ENCODE measurements at places on chromosomes 7 and 10.

- DNase-seq = no peak
Observed at GRCh38 chr10:120086066-120086465, 193.5 kb downstream of the SEC23IP start.

DNA sequence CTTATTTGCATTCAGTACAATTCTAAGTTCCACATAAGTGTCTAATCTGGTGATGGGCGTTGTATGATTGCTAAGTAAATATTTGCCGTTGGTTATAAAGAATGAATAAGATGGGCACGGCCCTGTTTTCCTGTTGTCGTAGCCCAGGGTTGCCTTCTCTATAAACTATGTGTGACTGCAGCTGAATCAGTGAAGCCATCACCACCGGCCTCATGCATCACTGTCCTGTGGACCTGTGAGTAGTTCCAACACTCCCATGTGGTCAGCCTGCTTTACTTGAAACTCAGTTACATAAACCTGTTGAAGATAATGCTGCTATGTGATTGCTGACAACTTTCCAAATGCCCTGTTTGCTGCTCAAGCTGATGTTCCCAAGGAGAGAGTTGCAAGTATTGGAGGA, 21.6 kb upstream of the KLF6 start:
- DNase-seq = no peak

GRCh38 chr10:17915181-17915580, 36.5 kb upstream of the SLC39A12 start:
- no peak for DNase-seq

- no peak for DNase-seq
Observed at GRCh38 chr7:143299840-143300239, 11.7 kb downstream of the CASP2 start.

DNA sequence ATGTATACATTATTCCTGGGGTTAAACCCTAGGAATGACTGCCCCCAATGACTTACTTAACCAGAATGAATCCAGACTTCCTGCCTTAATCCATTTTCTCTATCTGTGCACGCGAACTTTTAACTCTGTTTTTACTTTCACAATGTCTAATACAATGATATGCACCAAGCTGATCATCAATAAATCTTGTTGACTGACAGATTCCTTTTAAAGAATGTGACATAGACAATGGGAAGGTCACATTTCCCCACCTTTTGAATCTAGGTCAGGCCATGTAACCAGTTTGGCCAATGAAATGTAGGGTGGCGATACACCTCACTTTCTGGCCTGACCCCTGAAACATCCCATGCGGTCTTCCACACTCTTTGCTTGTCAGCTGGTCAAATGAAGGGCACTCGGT, 23.2 kb upstream of the ELAPOR2 start:
- no peak for DNase-seq

GRCh38 chr10:35643151-35644049, 1.3 kb upstream of the FZD8 start:
- DNase-seq = peak; percentile 36

DNA sequence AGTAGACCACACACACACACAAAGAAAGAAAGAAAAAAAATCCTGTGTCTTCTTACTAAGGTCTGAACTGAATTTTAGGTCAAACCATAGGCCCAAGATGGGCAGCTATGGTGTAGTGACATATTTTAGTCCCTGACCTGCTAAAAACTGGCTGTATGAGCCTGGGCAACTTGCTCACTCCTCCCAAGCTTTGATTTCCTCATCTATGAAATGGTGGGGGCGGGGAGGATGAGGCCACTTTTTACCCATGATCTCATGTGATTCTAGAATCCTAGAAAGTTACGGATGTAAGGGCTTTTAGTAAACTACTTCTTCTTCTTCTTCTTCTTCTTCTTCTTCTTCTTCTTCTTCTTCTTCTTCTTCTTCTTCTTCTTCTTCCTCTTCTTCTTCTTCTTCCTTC, 6.1 kb upstream of the CCL24 start:
- no peak for DNase-seq

GRCh38 chr10:94083662-94084265, 90.0 kb downstream of the PLCE1 start:
- DNase-seq = no peak

- no peak for DNase-seq
Observed at GRCh38 chr7:86965727-86966120, 93.7 kb downstream of the ELAPOR2 start.

DNA sequence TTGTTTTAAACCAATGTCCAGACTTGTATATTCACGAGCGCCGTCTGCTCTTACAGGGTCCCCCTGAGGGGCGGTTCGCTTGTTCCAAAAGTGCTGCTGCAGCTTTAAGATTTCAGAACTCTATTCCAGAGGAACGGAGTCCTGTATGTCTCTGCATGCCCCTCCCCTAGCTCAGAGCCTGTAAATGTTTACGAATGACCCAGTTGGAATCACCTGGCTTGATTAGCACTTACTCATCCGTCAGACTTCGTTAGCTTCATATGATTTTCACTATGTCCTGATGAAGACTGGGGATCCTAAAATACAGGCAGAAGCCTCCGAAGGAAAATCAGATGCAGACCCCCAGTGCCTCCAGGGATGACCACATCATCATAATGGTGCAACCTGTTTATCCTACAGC, 4.5 kb upstream of the CHST15 start:
- DNase-seq = no peak

DNA sequence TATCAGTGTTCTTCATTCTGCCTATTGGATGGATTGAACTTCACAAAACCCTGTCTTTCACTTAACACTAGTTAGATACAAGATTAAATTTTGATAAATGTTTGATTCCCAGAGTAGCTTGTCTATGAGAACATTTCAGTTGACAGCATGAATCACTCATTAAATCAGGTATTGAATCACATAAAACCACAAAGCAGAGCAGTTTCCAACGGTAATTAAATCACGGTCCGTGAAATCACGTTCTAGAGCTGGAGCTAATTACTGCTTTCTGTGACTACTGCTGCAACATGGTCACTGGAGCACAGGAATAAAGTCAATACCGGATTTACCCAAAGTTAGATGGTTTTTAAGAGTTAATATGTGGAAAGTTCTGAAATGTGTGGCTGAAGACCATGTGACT, 257.8 kb upstream of the PCDH15 start:
- no peak for DNase-seq

DNA sequence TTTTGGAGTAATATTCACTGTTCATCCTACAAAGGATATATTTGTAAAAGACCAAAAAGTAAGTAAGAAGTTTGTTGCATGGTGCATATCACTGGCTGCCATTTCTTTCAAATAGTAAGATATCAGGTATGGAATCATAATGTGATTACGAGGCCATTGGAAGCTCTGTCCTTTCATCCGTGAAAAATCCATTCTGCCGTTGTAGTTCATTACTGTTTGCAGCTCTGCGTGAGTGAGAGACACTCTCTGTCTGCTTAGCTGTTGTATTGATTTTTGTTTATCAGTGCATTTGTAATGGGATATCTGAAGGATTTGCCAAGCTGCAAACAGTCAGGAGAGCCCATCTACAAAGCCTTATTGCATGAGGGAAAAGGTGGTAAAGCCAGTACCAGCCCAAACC, 44.1 kb upstream of the SLC39A12 start:
- no peak for DNase-seq

- DNase-seq = no peak
Observed at GRCh38 chr7:2559283-2559950, 638 bp downstream of the IQCE start.

DNA sequence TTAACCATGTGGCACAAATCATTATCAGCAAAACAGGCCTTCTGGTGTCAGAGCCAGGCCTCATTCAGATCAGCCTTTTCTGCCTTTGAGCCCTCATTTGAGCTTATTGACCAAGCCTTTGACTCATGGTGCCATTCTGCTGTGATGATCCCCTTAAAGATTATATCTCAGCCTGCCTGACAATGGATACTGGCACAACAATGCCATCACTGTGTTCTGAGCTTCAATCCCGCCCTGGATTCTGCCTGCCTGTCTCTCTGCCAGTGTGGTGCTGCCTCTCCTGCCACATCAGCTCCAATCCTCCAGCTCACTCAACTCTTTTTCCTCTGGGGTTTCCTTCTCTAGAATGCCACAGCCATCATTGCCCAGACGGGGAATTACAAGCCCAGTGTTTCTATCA, 52.6 kb downstream of the SRI start:
- DNase-seq = no peak

- DNase-seq = no peak
Observed at GRCh38 chr7:2774935-2775334, 69.2 kb downstream of the GNA12 start.

- DNase-seq = no peak
Observed at GRCh38 chr7:106566196-106566595, 94.8 kb downstream of the CCDC71L start.

GRCh38 chr7:68442931-68443631, 1155.2 kb upstream of the AUTS2 start:
- no peak for DNase-seq

DNA sequence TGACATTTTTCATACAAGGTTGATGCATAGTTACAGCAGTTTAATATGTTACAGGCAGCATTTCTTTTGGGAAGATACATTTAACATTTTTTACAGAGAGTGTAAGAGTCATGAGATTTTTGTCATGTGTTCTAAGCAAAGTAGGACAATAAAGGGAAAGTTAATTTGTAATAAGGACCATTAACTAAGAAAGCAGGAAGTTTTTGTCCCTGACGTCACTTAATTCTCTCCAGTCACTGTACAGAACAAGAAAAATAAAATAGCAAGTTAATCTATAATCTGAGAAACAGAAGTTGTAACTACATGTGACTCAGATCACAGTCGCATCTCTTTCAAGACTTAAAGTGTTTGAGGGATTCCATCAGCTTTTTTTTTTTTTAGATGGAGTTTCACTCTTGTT, 49.5 kb upstream of the CAPZA2 start:
- no peak for DNase-seq

- no peak for DNase-seq
Observed at GRCh38 chr10:130361351-130362105, 225.3 kb downstream of the GLRX3 start.

- no peak for DNase-seq
Observed at GRCh38 chr7:76074972-76075370, 27.1 kb downstream of the MDH2 start.

DNA sequence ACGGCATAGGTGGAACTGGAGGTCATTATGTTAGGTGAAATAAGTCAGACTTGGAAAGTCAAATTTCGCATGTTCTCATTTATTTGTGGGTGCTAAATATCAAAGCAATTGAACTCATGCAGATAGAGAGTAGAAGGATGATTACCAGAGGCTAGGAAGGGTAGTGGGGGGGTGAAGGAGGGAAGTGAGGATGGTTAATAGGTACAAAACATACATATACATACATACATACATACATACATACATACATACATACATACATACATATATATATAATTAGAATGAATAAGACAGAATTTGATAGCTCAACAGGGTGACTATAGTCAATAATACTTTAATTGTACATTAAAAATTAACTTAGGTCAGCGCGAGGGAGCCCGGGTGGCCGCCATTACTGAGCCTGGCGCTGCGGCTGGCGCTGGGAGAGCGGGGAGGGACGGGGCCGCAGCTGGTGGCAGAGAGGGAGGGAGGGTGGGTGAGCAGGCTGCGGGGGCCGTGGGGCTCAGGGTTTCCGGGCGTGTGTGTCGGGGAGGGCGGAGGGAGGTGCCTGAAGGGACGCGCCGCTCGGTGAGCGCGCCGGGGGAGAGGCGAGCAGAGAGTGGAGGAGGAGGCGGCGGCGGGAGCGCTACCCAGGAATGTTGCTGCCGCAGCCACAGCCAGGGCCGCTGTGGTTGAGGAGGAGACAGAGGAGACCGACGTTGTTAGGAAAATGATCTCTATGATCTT, 85.8 kb upstream of the EGFR start:
- DNase-seq = peak; percentile 2

DNA sequence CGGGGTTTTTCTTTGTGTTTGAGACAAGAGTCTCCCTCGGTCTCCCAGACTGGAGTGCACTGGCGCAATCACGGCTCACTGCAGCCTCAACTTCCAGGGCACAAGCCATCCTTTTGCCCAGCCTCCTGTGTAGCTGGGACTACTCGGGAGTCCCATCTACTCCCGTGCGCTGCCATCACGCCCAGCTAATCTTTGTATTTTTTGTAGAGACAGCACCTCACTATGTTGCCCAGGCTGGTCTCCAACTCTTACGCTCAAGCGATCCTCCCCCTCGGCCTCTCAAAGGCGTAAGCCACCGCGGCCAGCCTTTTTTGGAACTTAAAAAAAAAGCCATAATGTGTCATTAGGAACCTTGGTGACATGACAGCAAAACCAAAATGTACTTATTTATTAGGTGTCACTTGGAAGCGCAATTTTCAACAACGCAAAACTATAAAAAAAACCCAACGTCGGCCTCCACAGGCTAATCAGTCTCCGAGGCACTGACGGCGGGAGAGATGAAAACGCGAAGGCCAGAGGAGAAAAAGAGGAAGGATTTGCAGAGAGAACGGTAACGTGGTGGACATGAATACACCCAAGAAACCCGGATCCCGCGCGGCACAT, 911 bp upstream of the HNRNPH3 start:
- DNase-seq = no peak

- no peak for DNase-seq
Observed at GRCh38 chr7:8560501-8560900, 127.1 kb downstream of the NXPH1 start.

- peak; percentile 4 for DNase-seq
Observed at GRCh38 chr7:75727881-75728593, 10.7 kb downstream of the HIP1 start.

DNA sequence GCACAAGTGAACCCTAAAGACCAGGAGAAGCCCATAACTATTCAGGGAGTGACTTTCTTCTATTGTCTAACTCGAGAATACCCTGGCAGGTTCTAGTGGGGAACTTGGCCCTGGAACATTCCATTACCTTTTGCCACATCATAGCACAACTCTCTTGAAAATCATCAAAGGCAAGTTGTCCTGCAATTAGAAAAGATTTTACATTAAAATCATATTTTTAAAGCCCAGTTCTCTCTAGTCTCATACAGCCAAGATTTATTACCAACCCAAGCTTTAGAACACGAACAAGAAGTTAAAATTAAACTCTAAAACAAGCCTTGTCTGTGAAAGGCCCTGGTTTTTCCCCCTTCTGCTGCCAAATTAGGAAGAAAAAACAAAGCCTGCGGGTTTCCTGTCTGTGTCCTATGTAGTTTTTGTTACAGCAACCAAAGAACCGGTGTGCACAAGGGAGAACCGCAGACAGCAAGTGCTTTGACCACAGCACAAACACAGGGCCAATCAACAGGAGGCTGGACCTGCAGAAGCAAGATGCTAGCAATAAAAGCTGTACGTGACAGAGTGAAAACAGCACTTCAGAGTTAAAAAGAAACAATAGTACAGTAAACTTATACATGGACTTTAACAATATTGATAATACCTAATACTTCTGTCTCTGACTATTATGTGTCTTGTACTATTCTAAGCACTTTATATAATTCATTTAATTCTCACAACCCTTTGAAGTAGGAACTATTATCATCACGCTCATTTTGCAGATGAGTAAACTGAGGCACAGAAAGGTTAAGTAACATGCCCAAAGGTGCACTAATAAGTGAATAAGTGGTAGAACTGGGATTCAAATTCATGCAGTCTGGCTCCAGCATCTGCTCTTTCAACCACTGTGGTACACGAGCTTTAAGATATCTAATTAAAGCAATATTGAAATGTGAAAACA, 65.8 kb downstream of the STK17A start:
- DNase-seq = no peak
